ENCODE measurements at places on chromosomes 7 and 10.

DNA sequence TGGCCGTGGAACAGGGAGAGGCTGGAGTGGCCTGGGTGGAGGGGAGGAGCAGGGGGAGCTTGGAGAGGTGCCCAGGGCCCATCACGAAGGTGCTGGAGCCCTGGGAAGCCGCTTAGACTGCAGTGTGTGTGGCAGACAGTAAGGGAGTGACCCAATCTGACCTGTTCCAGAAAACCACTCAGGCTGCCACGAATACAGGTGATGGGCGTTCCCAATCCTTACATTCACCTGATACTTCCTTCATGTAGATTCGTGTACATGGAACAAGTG, 161.7 kb downstream of the SVIL start:
- no peak for DNase-seq

DNA sequence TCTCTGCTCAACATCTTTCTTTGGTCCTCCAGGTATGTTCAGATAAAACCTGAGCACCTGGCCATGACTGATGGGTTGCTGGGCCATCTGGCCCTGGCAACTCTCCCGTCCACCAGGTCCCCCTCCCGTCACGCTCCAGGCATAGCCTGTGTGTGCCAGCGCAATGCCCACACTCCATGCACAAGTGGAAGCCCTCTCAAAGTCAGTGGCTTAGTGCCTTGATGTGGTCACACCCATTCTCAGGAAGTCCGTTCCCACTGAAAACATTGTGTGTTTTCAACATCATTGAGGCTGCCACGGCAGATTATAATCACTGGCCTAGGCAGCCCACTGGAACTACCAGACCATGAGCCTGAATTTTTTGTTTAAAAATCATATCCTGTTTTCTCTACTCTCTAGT, 170.6 kb upstream of the LANCL2 start:
- no peak for DNase-seq

DNA sequence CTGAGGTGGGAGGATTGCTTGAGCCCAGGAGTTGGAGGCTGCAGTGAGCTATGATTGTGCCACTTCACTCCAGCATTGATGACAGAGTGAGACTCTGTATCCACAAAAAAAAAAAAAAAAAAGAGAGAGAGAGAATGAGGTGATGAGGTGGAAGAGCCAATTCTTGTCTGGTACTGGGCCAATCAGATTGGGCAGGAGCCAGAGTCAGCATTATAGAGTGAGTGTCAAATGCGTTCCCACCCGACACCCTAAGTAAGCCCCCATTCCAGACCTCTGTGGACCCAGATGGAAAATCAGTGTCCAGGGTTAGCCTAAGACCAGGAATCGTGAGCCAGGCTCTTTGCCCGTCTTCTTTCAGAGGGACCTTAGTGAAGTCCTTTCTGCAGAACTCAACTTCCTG, 83.9 kb downstream of the WIPF3 start:
- DNase-seq, result no peak

GRCh38 chr7:105177026-105177425, 163.0 kb downstream of the KMT2E start:
- DNase-seq, result no peak

GRCh38 chr7:151754142-151754590, 122.7 kb downstream of the PRKAG2 start:
- DNase-seq, result no peak

- DNase-seq, result no peak
Observed at GRCh38 chr10:126544565-126544964, 125.9 kb downstream of the C10orf90 start.

- no peak for DNase-seq
Observed at GRCh38 chr7:90551036-90551435, 45.1 kb upstream of the CDK14 start.

DNA sequence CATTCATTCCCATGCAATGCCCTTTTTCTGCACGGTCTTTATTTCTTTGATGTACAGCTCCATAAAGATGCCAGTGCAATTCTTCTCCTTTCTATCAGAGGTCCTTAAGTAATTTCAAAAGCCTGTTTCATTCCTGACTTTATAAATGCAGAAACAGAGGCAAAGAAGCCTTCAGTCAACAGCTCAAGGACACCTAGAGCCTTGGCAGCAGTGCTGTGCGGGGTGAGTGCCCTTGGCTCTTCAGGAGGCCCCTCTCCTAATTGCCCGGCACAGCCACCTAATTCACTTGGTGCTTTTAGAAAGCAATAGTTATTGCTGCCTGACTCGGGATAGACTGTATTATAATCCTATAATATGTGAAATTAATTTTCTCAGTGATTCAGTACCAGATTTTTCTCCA, 169.6 kb upstream of the KLF6 start:
- DNase-seq, result no peak

All from hematopoietic multipotent progenitor cell (in vitro differentiated cells).